ENCODE measurements at places on chromosomes 4 and X.

DNA sequence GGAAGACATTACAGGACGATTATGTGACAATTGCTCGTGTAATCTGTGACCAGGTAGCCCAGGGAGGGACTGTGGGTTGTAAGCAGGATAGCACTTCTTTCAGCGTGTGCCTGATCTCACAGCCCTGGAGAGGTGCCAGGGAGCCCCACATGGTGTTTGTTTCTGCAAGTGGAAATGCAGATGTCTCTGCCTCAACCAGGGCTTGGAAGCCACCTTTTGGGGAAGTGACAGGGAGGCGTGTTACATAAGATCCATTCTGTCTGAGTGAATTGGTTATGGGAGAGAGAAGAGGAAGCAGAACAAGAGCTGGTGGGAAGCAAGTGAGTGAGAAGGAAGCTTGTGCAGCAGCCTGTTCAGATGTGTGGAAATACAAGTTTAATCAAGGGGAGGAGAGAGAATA is 104.5 kb upstream of the GATB start:
- no peak for DNase-seq

DNA sequence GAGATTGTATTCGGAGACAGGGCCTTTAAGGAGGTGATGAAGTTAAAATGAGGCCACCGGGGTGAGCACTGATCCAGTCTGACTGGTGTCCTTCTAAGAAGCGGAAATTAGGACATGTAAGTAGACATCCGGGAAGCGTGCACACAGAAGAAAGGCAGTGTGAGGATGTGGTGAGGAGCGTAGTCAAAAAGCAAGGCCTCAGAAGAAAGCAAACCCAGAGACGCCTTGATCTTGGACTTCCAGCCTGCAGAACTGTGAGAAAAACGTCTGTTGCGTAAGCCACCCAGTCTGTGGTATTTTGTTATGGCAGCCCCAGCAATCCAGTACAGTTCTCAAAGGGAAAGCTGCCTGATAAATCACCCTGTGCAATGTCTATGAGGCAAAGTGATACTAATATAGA is 153.5 kb downstream of the KCNIP4 start:
- no peak for DNase-seq

DNA sequence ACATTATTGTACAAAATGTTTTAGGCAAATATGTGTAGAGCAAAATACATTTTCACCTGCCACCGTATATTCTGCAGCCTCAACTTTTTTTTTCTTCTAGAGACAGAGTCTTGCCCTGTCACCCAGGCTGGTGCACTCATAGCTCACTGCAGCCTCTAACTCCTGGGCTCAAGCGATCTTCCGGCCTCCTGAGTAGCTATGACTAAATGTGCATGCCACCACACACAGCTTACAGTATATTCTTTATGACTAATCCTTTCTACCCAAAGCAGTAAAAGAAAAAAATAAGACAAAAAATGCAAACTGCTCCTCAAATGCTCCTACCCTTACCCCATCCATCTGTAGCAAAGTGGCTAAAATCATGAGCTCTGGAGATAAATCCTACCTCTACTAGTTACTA is 426.3 kb downstream of the KCNIP4 start:
- no peak for DNase-seq

DNA sequence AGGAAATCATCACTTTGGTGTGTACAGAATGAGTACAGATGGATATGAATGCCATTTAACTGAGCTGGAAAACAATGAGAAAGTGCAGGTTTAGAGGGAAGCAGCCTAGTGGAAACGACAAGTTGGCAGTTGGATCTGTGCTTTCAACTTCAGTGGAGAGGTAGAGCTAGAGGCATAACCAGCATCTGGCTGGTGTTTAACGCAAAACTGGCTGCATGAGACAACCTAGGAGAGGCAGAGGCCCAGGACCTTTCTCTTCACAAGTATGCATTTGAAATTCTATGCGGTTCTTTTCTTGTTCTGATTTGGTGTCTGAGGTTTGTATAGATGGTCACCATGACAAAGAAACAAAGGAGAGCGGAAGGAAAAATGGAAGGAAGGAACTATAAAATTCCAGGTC is 63.1 kb downstream of the ANXA5 start:
- DNase-seq: no peak

GRCh38 chr4:138095378-138095777 is 146.8 kb downstream of the SLC7A11 start:
- no peak for DNase-seq

GRCh38 chr4:66023061-66023460 is 352.8 kb upstream of the EPHA5 start:
- no peak for DNase-seq

GRCh38 chr4:26108054-26108453 is 194.0 kb downstream of the SMIM20 start:
- no peak for DNase-seq

DNA sequence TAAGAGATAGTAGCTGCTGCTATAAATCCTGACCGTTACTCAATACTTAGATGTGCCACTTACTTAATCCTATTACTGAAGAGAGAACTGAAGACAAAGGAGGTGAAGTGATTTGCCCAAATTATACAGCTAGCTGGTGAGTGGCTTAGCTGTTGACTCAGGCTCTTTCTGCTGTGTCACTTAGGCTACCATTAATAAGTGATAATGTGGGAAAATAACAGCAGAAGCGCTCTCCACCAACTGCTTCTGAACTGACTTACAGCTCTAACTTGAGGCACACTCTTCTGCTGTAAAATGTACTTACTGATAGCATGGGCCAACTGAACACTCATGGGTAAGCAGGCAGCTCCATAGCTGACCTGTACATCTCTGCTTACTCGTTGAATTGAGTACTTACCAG is 7.5 kb upstream of the KLHL5 start:
- no peak for DNase-seq

GRCh38 chr4:109671350-109671749 is 31.9 kb downstream of the CASP6 start:
- no peak for DNase-seq

- DNase-seq: no peak
Measured at GRCh38 chrX:108573136-108573535, 133.5 kb downstream of the COL4A5 start.

DNA sequence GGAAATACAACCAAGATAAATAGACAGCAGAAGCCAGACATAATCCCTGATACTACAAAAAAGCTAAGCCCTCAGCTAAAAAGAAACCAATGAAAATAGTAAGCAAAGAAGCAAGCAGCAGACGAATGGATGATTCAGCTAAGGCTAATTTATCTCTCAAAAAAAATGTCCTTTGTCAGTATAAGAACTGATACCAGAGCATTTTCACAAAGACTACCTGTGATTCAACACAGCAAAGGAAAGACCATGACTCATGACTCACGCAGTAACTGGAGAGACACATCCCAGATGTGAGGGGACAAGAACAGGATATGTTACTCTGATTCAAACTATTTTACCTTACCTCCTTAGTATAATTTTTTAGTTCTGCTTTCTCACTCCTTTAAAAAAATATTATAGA is 22.7 kb upstream of the TMPRSS11F start:
- no peak for DNase-seq

DNA sequence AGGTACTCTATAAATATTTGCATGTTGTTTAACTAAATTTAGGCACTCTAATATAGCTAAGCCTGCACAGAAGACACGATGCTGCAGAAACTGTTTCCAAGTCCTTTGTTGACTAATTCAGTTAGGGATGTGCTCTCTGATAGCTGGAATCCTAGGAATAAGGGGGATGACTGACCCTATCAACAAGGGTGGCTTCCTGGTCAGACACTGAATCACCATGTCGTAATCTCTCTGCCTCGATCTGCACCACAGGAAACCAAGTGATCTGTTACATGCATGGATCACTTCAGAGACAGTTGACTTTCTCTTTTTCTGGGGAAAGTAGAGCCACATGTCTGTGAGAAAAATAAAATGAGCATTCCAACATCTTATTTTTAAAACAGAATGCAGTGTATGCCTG is 169.1 kb downstream of the GUCY2F start:
- no peak for DNase-seq

GRCh38 chrX:153635788-153636668 is 11.0 kb upstream of the DUSP9 start:
- DNase-seq: no peak
